Activated effector memory CD4-positive, alpha-beta T cell treated with anti-CD3 and anti-CD28 coated beads, Interleukin-2, amount 50 U/mL, for 16 hours (primary cell): ENCODE measurements at places on chromosomes 7 and 10.

- no peak for DNase-seq
These were observed 113.2 kb upstream of the DGKB start for GRCh38 chr7:15015545-15016314.

DNA sequence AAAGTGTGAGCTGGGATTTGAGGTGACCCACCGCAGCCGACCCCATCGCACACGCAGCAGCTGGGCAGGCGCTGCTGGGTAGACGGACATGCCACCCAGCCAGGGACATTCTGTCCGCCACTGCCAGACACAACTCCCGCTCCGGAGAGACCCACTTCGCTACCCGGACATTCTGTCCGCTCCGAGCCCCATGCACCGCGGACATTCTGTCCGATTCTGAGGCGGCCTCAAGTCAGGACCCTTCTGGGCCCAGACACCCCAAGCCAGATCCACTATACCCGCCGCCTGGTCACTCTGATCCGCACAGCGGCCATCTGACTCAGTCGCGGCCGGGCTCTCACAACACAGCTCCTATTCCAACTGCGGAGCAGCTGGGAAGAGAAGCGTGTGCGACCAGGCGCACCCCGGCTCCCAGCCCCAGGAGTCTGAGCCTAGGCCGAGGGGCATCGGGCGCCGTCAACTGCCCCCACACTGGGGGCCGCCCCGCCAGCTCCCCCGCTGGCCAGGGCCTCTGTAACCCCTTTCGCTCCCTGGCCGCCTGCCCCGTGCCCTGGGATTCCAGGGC, 763 bp downstream of the PITX3 start:
- DNase-seq, result no peak

DNA sequence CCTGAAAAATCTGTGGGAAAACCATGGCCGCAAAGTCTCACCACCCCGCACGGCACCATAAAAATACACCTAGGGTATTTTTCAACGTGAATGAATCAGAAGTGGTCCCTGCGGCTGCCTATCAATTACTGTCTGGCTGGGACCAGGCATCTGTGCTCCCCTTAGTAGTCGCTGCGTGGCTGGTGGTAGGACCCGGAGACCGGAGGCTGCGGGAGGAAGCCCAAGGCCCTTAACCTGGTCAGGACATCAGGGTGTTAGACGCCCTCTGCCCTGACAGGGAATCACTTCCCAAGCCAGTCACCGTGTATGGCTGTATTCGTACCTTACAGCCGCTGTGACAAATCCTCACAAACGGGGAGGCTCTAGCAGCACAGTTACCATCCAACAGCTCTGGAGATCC, 141.5 kb upstream of the PPP2R2D start:
- DNase-seq, result peak; percentile 13

GRCh38 chr10:121493521-121493920, 104.7 kb downstream of the FGFR2 start:
- no peak for DNase-seq

DNA sequence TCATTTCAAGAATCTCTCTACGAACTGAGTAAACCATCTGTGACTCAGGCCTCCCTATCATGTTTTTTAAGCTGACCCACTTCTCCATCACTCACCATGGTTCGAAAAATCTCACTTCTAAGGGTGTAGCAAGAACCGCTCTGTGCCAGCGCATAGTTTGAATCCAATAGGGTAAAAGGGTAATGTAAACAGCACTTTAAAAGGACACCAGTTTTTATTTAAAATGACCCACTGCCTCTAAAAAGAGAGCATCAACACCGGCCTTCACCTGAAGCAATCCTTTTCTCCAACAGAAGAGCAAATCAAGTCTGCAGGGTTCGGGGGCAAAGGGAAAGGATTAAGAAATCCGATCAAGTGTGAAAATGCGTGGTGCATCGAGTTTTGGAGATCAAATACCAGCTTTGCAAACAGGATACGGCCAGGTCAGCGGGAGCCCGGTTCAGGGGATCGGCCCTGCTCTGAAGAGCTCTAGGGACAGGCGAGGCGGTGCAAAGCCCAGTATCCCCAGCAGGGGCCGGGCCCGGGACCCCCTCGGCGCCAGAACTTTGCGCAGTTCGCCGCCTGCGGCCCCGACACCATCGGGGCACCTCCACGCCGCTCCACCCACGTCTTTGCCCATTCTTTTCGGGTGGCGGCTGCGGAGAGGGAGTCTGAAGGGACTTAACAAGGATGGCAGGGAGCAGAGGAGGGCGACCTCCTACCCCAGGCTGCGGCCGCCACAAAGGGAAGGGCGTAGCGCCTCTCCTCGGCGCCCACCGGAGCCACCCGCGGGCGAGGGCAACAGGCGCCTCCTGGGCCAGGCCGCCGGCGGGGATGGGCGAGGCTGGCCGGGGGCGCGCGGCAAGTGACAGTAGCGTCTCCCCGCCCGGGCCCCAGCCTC, 842 bp downstream of the NMT2 start:
- peak; percentile 80 for DNase-seq

GRCh38 chr7:26159243-26159642, 7.2 kb downstream of the NFE2L3 start:
- DNase-seq, result no peak

DNA sequence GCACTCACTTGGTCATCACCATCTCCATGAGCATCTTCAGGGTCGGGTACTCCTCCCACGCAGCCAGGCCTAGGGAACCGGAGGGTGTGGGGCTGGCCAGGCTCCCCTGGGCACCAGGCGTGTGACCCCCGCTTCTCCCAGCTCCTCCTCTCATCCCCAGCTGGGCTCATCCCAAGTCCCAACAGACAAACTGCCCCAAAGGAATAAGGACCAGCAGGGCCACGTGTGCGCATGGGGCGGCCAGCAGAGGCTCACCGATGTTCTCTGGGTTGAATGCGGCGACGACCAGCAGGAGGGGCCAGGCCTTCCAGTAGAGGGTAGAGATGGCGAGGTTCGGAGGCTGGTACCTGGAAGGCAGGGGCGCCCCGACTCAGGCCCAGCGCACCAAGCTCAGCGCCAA, 14.9 kb downstream of the INTS1 start:
- no peak for DNase-seq

- no peak for DNase-seq
These were observed 121.2 kb downstream of the UBE2H start for GRCh38 chr7:129831424-129832058.

DNA sequence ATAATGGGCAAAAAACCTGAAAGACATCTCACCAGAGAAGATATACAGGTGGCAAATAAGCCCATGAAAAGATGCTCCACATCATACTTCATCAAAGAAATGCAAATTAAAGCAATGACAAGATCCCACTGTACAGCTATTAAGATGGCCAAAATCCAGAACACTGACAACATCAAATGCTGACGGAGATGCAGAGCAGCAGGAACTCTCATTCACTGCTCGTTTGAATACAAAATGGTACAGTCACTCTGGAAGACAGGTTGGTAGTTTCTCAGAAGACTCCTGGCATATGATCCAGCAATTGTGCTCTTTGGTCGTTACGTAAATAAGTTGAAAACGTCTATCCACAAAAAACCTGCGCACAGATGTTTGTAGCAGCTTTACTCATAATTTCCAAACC, 35.5 kb downstream of the KIN start:
- DNase-seq, result no peak

DNA sequence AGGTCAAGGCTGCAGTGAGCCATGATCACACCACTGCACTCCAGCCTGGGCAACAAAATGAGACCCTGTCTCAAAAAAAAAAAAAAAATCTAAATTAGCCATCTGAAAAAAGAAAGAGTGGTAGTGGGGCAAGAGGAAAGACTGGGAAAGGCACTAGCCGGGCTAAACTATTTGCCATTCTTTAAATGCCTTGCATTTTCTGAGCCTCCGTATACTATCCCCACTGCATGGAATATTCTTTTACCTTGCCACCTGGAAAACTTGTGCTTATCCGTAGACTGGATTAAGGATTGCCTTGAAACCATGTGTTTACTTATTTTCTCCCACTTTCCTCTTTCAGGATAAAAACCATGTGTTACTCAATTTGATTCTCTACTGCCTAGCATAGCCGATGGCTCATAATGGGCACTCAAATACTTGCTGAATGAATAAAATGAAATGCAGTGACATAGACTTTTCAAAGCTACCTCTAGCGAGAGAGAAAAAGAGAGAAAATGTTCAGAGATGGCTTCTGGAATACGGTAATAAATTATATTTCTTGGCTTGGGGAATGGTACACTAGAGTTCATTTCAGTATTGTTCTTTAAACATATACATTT, 30.6 kb downstream of the HYCC1 start:
- DNase-seq, result no peak
